Stimulated activated CD4-positive, alpha-beta T cell treated with anti-CD3 and anti-CD28 coated beads, TNF-alpha, amount 100 ng/mL, for 4 hours (primary cell): ENCODE measurements at places on chromosomes 2 and 18.

DNA sequence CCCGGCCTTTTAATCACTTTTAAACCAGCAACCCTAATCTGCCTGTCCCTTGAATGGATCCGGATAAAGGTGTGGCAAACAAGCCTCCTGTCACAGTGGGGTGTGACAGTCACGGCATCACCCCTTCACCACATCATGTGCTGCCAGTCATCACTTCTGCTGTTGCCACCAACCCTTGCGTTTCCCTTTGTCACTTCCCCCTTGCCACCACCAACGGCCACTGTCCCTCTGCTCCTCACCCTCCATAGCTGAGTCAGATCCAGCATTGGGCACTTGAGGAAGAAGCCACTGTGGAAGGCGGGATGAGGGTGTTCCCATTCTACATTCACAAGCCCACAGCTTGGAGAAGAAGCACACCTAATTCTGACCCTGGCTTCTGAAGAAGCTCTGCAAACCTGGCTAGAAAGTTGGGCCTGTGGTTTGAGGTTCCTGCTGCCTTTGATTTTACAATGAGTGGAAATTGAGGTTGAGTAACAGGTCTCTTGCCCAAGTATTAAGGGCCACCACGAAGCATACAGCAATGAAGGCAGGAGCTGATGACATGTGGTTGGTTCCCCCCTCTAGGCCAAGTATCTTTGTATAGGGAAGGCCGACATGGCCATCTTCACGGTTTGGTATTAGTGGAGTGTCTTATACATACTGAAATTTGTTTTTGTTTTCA lies 22.9 kb upstream of the DARS1 start:
- DNase-seq: no peak

DNA sequence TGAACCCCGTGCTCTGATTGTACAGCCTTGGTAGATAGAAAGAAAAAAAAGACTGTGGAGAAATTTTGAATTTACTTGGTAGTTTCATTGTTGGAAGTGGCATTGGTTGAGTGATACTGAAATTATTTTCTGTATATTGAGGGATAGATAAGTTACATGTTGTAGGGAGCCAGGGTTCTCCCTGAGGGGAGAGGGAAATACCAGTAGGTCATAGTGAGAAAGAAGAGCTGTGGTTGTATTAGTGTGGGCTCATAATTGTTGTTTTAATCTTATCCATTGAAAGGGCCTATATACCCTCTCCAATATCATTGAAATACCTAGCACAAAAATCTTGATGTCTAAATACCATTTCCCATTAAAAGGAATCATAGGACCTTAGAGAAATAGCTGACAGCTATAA lies 16.9 kb upstream of the RAB31 start:
- DNase-seq: no peak

DNA sequence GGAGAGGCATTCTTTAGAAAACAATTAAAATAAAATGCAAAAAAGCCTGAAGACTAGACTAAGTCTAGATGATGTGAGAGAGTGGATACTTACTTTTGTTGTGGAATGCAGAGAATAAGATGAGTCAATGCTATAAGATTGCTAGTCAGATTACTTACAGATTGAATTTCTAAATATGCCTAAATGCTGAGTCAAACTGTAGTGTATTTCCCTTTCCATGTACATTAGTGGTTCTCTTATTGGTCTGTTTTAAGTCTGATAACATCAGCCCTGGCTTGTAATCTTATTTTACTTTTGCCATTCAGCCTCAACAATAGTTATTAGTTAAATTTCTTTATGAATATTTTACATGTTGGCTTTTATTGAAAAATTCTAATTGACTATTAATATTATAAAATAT lies 702.7 kb downstream of the SOCS6 start:
- no peak for DNase-seq

GRCh38 chr18:31555971-31556747 lies 35.5 kb upstream of the TTR start:
- no peak for DNase-seq

GRCh38 chr2:135840601-135841000 lies 3.6 kb upstream of the LCT start:
- no peak for DNase-seq

GRCh38 chr2:224038049-224038829 lies 847 bp downstream of the SERPINE2 start:
- peak; percentile 21 for DNase-seq

DNA sequence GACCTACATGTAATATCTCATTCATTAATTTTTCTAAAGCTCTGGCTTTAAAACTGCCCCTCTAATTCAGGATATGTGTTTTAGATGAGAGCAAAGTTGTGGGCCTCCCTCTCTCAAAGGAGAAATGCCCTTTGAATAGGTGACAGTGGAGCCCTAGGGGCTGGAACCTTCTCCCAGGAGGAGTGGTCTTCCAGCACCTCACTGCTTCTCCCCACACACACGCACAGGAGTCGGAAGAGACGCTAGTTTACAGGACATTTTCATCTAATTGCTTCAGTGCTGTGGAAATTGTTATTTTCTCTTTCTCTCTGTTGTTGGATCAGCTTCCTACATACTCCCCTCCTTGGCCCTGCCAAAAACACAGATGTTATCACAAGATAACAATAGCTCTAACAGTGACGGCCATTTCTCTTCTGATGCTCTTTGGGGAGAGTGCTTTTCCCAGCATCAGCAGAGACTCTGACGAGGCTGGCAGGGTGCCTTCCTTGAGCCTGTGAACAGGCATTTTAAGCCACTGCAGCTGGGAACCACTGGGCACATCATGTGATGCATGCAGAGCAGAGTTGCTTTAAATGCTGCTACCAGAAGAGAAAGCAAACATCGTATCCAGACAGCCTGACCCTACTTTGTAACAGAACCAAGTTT lies 209.4 kb upstream of the SP5 start:
- no peak for DNase-seq

DNA sequence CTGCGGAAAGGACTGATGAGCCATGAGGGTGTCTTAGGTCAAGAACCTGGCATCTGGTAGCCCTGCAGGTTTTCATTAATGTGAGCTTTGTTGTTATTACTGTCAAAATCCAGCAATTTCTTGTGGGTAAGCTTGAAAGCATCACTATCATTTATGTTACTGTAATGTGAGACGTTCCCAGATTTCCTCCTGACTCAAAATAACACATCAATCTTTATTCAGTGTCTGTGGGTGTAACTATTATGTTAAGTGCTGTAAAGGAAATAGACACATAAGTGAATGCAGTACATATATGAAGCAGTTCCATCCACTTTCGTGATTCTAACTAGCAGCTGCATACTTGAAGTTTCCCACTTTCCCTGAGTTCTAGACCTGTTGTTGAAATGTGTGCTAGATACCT lies 89.8 kb downstream of the FHOD3 start:
- DNase-seq: no peak

DNA sequence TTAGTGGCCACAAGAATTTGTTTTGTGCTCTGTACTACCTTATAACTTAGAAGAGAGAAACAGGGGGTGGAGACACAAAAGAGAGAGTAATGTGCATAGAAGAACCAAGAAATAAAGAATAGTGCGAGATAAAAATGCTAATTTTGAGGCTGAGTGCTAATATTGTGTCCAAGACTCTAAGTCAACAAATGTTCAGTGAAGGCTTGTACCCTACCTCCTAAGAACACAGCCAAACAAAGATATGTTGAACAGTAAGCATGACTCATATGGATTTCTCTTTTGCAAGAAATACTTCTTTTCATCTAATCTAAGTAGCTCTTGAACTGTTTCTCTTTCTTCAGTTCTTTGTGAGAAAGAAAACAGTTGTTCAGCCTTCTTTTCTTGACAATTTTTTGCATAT lies 45.2 kb downstream of the GAREM1 start:
- no peak for DNase-seq

GRCh38 chr2:72211350-72211749 lies 63.7 kb upstream of the CYP26B1 start:
- DNase-seq: no peak

DNA sequence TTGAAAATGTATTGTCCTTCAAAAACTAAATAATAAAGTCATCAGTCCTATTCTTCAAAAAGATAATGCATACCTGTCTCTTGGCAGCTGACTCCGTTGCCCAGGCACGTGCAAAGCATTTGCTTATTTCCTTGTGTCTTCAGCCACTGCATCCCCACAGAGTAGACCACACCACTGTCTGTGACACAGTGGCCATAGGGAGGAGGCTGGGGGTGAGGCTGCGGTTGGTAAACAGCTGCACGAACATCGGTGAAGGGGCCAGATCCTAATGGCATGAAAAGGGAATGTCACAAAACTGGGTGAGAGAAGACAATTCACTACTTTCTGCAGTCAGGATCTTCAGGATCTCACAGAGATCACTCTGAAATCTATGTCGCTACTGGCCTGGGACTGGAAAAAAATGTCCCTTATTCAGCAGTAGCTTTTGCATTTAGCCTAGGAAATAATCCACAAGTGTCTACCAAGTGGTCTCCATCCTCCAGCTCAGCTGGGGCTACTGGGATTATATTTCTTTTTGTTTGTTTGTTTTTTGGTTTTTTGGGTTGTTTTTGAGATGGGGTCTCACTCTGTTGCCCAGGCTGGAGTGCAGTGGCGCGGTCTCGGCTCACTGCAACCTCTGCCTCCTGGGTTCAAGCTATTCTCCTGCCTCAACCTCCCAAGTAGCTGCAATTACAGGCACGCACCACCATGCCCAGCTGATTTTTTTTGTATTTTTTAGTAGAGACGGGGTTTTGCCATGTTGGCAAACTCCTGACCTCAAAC lies 10.7 kb downstream of the FN1 start:
- no peak for DNase-seq

- DNase-seq: no peak
Measured at GRCh38 chr2:190378880-190379237, 29.3 kb upstream of the MFSD6 start.

DNA sequence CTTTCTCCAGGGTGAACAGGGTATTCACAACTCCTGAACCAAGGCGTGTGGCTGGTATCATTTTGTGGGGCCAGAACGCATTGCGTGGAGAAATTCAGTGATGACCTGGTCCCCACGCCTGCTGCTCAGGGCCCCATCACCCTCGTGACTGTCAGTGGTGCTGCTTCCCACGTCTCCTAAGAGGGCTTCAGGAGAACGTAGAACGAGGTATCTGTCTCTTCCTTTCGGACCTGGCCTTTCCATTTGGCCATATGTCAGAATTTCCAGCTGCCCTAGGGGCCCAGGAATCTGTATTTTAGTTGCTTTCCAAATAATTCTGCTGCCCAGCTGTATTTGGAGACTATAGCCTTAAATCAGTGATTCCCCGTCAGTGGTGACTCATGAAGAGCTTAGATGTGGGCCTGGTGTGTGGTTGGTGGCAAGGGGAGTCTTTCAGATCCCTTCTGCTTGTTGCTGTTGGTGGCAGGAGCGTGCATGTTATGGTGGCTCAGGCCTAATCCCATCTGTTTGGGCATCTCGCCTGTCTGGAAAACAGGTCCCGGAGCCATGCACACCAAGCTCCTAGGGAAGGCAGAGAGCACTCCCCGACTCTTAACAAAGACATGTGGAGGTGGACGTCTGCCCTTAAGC lies 56.4 kb downstream of the NPAS2 start:
- no peak for DNase-seq

DNA sequence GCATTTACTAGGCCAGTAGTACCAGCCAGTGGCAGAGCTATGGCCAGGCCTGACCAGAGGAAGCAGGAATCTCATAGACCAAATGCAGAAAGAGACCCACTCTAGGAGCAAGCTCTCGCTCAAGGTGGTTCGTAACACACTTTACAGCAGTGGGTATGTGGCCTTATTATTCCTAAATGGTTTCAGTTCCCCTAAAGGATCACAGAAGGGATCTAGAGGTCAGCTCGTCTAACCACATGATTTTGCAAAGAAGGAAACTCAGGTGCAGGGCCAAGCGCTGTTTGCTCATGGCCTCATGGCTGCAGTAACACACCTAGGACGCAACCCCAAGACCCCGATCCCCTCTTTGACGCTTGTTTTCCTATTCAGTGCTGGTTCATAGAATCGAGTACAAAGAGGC lies 65.5 kb upstream of the ATG16L1 start:
- DNase-seq: no peak

DNA sequence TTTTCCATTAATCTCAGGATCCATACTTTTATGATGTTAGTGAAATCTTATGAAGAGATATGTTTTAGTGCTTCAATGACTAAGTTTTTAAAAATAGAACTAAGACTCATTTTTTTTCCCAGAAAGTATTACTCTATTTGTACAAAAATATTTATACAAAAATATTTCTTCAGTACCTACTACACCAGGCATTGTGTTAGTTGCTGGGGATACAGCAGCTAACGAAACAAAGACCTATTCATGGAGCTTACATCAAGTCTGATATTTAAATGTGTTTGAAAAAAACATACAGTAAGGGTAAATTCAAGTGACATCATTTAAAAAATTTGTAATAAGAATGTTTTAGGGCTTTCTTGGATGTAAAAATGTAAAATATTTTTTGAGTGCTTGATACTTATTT lies 11.6 kb downstream of the VAPA start:
- no peak for DNase-seq

GRCh38 chr2:27241761-27242613 lies 20.9 kb downstream of the SLC30A3 start:
- DNase-seq: no peak

DNA sequence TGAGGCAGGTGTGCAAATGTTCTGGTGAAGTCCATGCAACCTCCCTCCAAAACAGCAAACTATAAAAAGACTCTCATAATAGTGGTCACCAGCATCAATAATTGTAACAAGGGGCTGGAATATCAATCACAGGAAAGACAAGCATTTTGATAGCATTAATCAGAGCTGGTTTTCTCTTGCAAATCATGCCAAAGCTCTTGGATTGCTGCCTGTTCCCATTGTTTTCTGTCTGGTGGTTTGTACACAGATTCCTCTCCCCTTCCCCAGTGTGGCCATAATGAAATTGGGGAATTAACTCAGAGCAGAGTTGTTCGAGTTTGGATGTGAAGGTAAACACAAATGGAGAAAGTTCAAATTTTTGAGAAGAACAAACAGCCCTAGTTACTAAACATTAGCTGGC lies 134.2 kb downstream of the CDCA7 start:
- no peak for DNase-seq

GRCh38 chr2:31219131-31219969 lies 2.0 kb upstream of the CAPN14 start:
- DNase-seq: no peak

DNA sequence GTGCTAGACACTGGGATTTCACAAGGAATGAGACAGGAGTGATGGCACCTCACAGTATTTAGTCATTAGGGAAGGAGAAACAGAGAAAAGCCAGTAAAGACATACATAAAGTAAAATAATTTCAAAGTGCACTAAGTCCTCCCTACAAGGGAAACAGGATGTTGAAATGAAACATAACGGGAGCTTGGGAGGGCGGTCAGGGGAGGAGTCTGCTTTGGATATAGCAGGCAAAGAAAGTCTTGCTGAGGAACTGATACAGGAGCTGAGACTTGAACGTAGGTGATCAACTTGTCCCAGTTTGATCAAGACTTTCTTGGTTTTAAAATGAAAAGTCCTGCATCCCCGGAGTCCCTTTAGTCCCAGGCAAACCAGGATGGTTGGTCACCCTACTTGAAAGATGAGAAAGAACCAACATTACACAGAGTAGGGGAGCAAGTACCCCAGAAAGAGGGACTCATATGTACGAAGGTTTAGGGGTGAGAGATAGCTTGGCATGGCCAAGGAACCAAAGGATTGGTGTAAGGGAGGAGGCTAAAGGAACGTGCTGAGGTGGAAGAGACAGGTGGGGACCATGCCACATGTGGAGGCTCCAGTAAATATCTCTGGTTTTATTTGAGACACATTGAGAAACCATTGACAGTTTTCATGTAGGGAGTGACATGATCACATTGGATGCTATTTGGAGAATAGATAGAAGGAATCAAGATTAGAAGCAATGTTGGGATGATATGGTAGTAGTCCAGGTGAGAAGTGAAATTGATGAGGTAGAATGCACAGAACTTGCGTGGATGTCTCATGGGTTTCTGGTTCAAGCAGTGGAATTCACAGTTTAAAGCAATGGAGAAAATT lies 28.4 kb downstream of the FBXO48 start:
- DNase-seq: no peak
